ENCODE measurements at places on chromosomes 7 and 10. TPM values are rescaled to one million over a fixed set of nuclear protein-coding genes. Genes with fewer than 3 reads are reported as not detected.
A peak's percentile ranks its signal among the peaks of the same experiment; 100 is the strongest.

DNA sequence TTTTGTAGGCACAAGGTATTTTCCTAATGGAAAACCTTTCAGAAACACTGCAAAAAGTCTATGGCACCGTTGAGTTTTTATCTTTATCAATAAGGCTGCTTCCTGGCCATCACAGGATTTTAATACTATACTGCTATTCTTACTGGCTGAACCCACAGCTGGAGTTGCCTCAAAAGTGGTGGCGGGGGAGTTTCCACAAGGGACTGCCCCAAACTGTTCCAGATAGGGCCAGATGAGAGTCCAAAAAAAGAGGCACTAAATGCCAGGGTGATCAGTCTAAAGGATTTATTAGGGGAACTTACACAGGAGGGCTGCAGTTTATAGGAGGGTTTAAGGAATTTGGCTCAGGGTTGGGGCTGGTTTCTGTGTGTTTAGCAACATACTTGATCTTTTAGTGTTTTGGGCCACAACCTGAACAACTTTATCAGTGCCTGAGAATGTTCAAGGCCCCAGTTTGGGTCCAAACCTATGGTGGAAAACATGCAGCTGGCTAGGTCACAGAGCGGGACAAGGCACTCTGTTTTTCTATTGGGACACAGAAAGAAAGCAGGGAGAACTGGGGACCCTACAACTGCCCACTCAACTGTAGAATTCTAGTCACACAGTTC lies 41.4 kb downstream of the STAM start:
- H3K36me3 ChIP-seq = no peaks in the 10 kb centered on the region
- H3K27me3 ChIP-seq = no peaks in the 10 kb centered on the region
- DNase-seq = no peak
- H3K27ac ChIP-seq = no peak overlapping the region
- no peak overlapping the region for H3K4me3 ChIP-seq
- peaks cover 31% of the 10 kb centered on the region for H3K4me1 ChIP-seq

Gene CUZD1
- not detected for total RNA-seq

DNA sequence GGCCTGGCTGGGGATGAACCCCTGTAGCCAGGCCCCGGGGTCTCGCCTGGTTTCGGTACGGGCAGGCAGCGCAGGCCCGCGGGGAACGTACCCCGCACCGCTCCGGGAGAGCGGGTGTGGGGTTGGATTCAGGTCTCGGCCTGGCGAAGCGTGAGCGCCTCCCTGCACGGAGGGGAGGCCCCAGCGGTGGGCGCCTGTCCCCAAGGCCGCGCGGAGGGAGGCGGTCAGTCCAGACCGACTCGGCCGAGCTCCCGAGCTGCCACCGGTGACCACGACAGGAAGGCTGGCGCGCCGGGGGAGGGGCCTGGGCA lies 378 bp upstream of the INPP5F start:
- no peak for DNase-seq
- H3K4me1 ChIP-seq = peaks cover 18% of the 10 kb centered on the region
- peak overlapping the region; percentile 74 for H3K4me3 ChIP-seq
- peak overlapping the region; percentile 93 for H3K27ac ChIP-seq
- H3K27me3 ChIP-seq = no peaks in the 10 kb centered on the region
- H3K36me3 ChIP-seq = no peaks in the 10 kb centered on the region

DNA sequence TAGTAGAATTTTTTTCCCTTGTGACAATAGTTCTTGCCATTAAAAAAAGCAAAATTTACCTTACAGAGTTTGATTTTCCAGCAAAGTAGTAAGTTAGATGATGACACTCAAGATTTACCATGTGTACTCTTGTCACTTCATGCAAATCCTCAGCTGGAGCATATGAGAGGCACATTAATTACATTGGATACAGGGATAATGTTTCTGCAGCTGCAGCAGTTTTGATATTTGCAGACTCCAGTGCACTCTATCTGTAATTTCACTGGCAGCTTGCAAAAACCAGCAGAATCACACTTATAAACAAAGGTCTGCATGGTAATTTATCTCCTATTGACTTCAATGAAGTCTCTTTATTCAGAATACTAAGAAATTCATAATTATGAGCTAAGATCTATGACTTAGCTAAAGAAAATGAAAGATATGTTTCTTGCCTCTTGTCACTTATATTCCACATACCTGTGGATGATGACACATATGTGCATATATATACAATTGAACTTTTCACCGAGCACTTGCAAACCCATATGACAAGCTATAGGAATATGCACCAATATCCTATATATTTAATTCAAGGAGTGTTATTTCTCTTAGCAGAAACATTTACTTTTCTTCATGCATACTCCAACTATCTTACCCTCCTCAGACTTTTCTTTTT lies 530.6 kb downstream of the PHTF2 start:
- peaks cover 4% of the 10 kb centered on the region for H3K4me1 ChIP-seq
- H3K36me3 ChIP-seq = no peaks in the 10 kb centered on the region
- no peaks in the 10 kb centered on the region for H3K27me3 ChIP-seq
- DNase-seq = no peak
- no peak overlapping the region for H3K4me3 ChIP-seq
- no peak overlapping the region for H3K27ac ChIP-seq

Gene R3HCC1L
- 6.7 TPM for total RNA-seq

GRCh38 chr10:98212196-98212595 lies 55.8 kb downstream of the LOXL4 start:
- no peaks in the 10 kb centered on the region for H3K27me3 ChIP-seq
- H3K27ac ChIP-seq = no peak overlapping the region
- no peak overlapping the region for H3K4me3 ChIP-seq
- no peaks in the 10 kb centered on the region for H3K36me3 ChIP-seq

Gene SPAG6
- not detected for total RNA-seq

Gene ASAH2B
- total RNA-seq = 1.2 TPM

- no peak overlapping the region for H3K4me3 ChIP-seq
- no peaks in the 10 kb centered on the region for H3K27me3 ChIP-seq
- no peaks in the 10 kb centered on the region for H3K36me3 ChIP-seq
- no peak overlapping the region for H3K27ac ChIP-seq
- DNase-seq = no peak
These were observed 10.7 kb downstream of the MTURN start for GRCh38 chr7:30145426-30145970.

- H3K36me3 ChIP-seq = no peaks in the 10 kb centered on the region
- H3K27me3 ChIP-seq = no peaks in the 10 kb centered on the region
- H3K4me1 ChIP-seq = no peaks in the 10 kb centered on the region
- no peak for DNase-seq
These were observed 191.6 kb downstream of the FANK1 start for GRCh38 chr10:126087796-126088505.

Measured in gastrocnemius medialis (tissue), 4 donors.